ENCODE measurements at places on chromosomes 13 and 19.

DNA sequence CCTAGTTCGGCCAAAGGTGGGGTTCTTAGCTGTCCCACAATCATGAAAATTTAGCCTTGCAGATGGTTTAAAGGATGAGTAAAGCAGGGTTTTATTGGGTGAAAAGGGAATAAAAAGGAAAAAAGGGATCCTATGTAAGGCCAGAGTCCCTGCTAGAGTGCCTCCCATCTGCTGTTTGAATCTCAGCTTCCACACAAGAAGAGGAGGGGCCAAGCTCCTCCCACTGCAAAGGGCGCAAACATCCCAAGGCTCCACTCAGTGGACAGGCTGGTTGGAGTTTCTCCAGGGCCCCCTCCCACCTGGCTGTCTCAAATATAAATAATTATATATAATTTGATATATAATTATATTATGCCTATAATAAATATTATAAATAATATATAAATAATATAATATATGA is 1272.1 kb upstream of the PCDH20 start:
- no peak for DNase-seq

GRCh38 chr19:38696729-38697055 is 47.6 kb downstream of the CAPN12 start:
- DNase-seq, result no peak

DNA sequence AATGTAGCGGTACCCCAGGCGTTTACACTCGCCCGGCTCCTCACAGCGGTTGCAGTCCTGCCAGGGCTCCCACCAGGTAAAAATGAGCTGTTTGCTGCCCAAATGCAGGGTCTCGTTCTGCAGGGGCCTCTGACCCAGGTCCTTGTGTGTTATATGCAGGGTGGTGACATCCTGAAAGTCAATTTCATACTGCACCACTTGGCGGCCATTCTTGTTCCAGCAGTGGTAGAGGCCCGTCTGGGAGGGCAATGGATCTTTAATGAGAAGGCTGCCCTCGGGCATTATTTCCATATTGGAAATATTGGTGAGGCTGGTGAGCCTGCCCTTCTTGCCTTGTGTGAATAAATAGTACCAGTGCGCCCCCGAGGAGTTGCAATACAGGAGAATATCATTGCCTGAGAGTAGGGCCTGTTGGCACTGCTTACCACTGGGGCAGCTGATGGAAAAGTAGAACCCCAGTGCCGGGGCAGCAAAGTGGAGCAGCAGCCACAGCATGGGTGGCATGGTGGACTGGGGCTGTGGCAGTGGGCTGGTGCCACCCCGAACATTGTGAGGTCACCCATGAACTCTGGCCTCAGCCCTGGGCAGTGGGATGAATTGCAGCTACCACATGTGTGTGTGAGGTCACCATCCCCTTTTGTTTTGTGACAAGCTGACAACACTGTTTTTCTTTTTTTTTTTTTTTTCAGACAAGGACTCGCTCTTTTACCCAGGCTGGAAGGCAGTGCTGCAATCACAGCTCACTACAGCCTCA is at the start of gene FAM187B:
FAM187B (minus strand) TSS at position 563 of the 754 bp plus-strand sequence; CDS start at position 504, 59 bp downstream.
- no peak for DNase-seq

GRCh38 chr19:15373644-15374043 is 5.9 kb downstream of the AKAP8 start:
- no peak for DNase-seq

- DNase-seq, result no peak
These were observed 2301.2 kb downstream of the PCDH9 start for GRCh38 chr13:64928696-64929499.

GRCh38 chr19:3698974-3699740 is 1.1 kb downstream of the PIP5K1C start:
- DNase-seq, result no peak

DNA sequence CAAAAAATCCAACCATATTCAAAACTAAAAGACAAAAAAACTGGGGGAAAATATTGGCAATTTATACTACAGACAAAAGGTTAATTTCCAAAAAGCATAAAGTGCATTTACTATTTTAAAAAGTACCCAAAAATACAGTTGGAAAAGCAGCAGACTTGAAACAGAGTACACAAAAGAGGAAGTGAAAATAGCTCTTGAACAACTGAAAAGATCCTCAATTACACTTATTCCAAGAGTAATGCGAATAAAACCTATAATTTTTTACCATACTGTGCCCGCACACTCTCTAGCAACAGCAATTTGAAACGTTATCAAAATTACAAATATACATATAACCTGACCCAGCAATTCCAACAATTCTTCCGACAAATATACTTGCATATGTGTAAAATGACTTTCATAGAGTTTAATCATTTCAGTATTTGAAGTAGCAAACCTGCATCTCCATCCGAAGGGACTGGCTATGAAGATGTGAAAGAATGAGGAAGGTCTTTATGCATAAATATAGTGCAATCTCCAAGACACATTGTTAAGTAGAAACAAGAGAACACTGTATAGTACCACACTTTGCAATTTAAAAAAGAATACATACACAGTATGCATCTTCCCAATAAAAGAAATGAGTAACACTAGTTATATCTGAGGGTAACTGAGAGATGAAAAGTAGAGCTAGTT is 25.4 kb downstream of the ALG5 start:
- no peak for DNase-seq

DNA sequence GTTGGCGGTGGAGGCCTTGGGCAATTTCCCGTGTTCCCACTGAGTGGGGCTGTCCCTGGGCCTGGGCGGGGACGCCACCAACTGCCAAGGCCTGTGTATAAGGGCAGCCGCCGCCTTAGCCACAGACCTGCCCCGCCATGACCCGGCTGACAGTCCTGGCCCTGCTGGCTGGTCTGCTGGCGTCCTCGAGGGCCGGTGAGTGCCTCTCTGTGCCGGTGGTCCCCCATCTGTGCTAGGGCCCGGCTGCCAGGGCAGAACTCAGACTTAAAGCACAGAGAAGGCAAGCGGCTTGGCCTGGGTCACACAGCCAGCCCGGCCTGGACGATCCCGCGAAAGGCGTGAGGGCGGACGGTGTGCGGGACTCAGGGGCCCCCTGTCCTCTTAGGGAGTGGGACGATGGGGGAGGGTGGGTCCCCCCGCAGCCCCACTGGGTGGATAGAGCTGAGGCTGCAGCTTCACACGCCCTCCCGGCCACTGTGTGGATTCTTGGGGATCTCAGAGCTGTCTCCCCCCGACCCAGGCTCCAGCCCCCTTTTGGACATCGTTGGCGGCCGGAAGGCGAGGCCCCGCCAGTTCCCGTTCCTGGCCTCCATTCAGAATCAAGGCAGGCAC is at the start of gene AZU1:
AZU1 (plus strand) TSS at position 128 of the 612 bp plus-strand sequence; CDS start at position 138, 10 bp downstream.
- DNase-seq, result no peak

- DNase-seq, result peak; percentile 50
These were observed 685 bp downstream of the GMFG start for GRCh38 chr19:39335168-39335548.

- DNase-seq, result no peak
These were observed 87.8 kb downstream of the RAP2A start for GRCh38 chr13:97521726-97522125.

- DNase-seq, result no peak
These were observed 85.4 kb upstream of the TM9SF2 start for GRCh38 chr13:99415851-99416331.

GRCh38 chr13:93765062-93765461 is 538.5 kb downstream of the GPC6 start:
- DNase-seq, result no peak

DNA sequence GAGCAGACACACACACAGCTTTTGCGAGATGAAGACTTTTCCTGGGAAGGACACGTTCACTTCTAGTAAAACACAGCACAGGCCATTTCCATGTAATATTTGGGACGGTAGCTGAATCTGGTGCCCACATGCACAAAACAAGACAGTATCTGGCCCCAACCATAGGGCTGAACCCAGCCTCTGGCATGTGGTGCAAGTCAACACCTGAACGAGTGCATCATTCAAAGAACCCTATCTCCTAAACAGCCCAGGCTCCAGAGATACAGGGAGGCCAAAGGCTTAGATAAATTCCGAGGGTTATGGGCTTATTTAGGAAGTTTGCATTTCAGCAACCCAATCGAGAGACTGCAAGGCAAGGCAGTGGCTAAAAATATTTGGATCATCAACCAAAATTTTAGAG is 2.7 kb upstream of the TFDP1 start:
- DNase-seq, result no peak

DNA sequence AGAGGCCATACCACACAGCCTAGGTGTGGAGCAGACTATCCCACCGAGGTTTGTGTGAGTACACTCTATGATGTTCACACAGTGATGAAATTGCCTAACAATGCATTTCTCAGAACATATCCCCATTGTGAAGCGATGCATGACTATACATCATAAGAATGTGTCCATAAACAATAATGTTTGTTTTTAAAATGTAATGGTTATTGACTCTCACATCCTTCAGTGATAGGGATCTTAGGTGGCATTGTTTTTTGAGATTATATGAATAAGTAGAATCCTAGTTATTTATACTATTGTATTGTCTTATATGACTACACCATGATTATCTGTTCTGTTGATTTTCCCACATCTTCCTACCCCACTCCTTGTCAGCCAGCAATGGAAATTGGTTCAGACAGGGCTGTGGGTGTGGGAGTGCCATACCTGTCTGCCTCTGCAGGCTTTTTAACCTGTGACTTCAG is 13.6 kb downstream of the CCNA1 start:
- no peak for DNase-seq

DNA sequence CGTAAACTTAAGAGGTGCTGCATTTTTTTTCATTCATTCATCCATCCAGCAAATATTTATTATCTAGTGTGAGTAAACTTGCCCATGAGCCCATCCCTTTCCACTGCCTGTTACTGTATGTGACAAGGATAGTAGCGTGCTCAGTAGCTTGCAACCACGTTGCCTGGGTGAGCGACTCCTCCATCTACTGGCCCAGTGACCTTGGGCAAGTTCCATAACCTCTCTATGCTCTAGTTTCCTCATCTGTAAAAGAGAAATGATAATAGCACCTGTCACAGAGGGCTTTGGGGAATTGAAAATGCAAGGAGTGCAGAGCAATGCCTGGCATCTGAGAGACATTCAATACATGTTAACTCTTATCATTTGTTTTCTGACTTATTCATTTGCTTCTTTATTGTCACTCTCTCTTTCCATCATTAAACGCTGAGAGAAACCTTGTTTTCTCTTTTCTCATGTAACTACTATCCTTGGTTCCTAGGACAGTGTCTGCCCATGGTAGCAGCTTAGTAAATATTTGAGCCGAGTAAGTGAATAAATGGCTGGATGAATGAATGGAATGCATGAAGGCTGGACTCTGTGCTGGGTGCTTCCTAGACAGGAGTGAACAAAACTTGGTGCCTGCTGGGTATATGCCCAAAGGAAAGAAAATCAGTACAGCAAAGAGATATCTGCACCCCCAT is 19.9 kb downstream of the LRCH1 start:
- no peak for DNase-seq

DNA sequence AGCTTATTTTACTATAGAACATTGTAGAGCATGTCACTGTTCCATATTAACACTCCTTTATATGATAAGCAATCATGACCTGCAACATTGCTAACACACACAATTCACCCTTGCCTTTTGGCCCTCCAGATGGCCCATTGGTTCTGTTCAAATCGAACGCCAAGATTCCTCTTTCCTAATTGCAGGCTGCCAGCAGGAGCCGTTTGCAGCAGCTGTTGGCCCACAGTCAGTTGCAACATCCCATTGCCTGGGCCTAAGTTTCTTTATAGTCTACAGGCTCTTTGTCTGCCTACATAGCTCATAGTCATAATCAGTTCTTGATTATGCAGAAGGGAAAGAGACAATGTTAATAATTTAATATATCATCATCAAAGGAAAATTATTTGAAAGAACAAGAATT is 37.6 kb downstream of the KCTD12 start:
- no peak for DNase-seq

- no peak for DNase-seq
These were observed 178.2 kb upstream of the TSHZ3 start for GRCh38 chr19:31527443-31527842.

DNA sequence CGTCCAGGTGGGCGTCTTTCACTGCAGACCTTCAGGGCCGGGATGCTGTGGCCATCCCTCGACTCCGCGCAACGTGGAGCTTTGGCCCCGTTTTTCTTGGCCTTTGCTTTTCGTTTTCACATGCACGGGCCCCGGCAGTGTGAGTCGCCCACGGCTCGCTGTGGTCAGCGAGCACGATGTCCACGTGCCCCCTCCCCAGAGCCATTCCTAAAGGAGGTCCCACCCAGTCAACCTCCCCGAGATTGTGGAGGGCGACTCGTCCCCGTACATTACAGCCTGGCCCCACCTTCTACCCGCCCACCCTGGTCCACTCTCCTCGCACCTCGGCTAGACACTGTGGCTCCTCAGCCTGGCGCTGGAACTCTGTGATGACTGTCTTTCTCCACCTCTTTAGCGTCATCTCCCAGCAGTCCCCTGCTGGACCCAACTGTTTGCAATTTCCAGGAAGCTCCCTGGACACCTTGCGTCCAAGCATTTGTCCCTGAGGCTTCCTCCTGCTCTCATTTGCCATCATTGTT is 405 bp downstream of the ZNF446 start:
- DNase-seq, result no peak

DNA sequence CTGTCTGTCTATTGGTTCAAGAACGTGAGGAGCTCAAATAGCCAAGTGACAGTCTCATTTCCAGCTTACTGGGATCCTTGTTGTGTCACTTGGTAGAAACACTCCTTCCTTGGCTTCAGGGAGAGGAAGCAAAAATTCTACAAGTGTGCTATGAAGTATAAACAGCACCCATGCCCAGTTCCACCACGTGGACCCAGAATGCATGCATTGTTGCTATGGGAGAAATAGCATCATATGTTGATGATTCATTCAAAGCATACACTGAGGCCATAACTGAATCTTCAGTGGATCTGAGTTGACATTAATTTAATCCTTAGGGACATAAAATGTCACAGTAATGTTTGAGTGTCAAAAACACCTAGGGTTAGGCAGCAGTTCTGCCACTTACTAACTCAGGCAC is 199.0 kb upstream of the RXFP2 start:
- no peak for DNase-seq

- no peak for DNase-seq
These were observed 1838.2 kb upstream of the PRR20A start for GRCh38 chr13:55302568-55302967.

DNA sequence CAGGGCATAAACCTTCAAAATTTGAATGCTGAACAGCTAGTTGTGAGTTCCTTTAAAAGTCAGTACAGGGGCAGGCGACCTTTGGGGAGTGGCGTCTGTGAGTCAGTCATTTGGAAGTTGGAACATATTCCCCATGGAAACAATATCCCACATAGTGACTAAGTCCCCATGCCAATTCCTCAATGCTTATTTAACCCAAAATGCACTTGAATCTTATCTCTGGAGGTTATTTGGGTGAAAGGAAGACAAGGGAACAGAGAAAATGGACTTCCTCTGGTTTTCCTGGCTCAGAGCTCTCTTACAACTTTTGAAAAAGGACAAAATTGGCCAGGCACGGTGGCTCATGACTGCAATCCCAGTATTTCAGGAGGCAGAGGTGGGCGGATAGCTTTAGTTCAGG is 479.2 kb upstream of the NBEA start:
- no peak for DNase-seq
